Central memory CD4-positive, alpha-beta T cell (primary cell): ENCODE measurements at places on chromosomes 12 and 14.

- no peak for DNase-seq
Measured at GRCh38 chr14:93532541-93532940, 101.8 kb downstream of the UNC79 start.

GRCh38 chr14:34874386-34875030, 652 bp downstream of the BAZ1A start:
- DNase-seq, result no peak

- no peak for DNase-seq
Measured at GRCh38 chr12:119375883-119376190, 41.3 kb downstream of the CCDC60 start.

DNA sequence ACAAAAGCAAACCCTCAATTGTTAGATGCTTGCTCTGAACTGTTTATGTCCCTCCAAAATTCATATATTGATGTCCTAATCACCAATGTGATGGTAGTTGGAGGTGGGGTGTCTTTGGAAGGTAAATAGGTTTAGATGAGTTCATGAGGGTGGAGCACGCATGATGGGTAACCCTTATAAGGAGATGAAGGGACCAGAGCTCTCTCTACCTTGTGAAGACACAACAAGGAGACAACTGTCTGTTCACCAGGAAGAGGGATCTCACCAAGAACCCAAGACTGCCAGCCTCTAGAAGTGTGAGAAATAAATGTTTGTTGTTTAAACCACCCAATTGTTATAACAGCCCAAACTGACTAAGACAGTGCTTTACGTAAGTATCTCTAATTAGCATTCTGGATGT, 27.0 kb downstream of the DHRS2 start:
- no peak for DNase-seq

DNA sequence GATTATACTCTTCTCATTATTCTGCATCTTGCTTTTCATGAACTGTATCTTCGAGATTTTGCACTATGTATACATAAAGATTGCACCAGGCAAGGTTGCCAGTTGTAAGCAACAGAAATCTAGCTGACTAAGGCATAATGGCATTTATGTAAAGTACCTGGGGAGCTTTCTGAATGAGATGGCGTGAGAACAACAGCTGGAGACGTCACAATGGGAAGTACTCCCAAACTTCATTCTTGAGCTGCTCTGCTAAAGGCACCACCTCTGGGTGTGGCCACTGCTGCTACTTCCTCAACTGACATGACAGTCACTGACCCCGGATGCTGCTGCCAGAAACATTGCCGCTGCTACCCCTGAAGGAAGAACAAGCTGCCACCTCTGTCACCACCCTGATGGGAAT, 220.7 kb downstream of the NOVA1 start:
- DNase-seq, result no peak

DNA sequence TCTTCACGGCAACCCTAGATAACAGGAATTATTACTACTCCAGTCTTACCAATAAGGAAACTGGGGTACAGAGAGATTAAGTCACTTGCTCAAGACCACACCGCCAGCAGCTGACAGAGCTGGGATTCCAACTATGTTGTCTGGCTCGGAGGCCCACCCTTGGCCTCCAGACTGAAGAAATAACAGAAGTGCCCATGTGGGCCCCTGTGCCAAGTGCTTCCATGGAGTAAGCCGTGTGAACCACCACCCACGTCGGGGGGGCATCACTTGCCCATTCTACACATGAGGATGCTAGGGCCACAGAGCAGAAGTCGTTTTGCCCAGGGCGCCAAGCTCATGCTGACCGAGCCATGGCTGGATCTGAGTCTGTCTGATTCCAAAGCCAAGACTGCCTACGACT, 926 bp upstream of the CMKLR1 start:
- no peak for DNase-seq

DNA sequence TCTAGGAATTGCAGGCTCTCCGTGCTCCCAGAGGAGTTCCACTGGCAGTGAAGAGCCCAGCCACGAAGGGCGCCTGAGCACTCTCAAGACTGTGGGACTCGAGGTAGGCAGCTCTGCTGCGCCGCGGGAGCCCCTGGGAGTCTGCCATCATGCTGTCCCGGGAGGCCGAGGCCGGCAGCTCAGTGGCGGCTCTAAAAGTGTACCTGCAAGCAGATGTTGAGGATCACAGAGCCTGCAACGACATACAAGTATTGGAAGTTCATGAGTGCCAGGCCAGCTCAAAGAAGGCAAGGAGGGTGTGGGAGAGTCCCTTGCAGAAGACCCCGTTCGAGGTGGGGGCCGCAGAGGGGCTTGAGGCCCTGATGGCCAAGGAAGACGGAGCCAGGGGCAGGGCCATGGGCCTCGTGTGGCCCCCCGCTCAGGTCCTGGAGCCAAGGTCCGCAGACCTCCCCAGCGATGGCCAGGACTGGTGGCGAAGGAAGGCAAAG, 62.7 kb downstream of the MUCL1 start:
- DNase-seq, result no peak

- DNase-seq, result no peak
Measured at GRCh38 chr12:94536040-94536965, 76.6 kb upstream of the CEP83 start.

- no peak for DNase-seq
Measured at GRCh38 chr14:65472189-65472588, 59.7 kb downstream of the FUT8 start.

DNA sequence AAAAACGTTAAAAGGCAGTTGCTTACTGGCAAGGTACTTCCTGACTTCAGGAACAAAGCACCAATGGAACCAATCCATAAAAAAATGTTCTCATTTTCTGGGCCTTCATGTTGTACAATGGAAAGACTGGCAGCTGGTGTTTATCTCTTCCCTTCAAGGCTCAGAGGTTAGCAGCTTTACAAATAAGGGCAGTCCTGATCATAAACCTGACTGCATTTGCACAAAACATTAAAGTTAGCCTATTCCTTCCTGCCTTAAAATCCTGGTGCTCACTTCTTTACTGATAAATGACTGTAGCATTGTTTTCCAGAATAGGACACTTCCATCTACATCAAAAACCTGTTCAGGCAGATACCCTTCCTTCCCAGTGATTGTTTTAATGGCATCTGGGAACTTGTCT, 19.2 kb downstream of the IL26 start:
- no peak for DNase-seq

- DNase-seq, result no peak
Measured at GRCh38 chr14:31207287-31207754, 272 bp downstream of the HECTD1 start.

DNA sequence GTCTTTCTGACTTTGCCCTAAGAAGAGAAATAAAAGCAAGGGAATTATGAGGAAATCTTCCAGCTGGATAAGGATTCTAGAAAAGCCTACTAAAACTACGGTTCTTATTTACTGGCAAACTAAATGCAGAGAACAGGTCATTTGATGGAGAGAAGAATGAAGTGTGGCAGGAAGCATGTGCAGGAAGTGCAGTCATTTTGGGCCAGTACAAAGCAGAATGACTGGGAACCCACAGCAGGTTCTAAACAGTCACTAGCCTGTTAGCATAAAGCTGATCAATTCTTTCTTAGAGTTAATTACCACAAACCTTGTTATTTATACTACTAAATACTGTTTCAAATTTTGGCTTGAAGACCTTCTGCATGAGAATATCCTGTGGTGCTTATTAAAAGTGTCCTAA, 36.7 kb downstream of the CFAP54 start:
- no peak for DNase-seq

DNA sequence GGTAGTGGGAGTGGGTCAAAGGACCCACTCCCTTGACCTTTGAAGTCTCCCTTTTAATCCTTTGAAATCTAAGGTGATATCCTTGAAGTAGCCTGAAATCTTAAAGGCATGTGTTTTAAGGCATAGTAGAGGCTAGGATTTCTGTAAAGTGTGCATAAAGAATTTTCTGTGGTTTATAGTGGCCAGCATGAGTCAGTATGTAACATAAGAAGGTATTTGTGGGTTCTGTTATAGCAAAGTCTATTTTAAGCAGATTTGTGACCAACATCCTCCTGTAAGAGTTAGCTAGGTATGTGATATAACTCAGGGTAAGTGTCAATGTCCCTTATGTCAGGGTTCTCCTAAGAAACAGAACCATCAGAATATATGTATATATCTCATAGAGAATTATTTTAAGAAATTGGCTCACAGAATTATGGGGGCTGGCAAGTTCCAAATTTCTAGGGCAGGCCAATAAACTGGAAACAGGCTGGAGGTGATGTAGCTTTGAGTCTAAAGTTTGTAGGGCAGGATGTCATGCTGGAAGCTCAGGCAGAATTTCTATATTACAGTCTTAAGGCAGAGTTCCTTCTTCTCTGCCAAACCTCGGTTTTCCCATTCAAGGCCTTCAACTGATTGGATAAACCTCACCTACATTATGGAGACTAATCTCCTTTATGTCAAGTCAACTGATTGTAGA, 18.7 kb upstream of the EPYC start:
- no peak for DNase-seq

GRCh38 chr12:29882846-29883245, 99.1 kb upstream of the TMTC1 start:
- DNase-seq, result no peak

GRCh38 chr14:21109377-21110138, 8.7 kb downstream of the TMEM253 start:
- DNase-seq, result no peak

- no peak for DNase-seq
Measured at GRCh38 chr14:99081156-99081765, 190.7 kb downstream of the BCL11B start.

DNA sequence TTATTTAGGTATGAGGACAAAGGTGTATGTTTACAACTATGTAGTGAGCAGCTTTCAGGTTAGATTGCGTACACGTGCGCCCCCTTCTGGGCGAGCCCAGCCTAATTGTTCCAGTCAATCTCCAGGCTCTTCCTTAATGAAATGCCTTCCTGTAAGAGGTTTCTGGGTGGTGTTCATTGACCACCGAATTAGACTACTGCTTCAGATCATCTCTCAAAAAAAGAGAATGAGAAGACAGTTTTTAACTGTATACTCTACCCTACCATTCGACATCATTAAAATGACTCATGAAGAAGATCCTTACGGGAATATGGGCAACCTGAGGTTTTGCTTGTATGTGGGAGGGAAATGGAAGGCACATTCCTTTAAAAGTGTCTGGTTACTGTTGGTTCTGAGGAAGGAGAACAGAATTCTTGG, 2.1 kb downstream of the LUM start:
- DNase-seq, result no peak

- DNase-seq, result no peak
Measured at GRCh38 chr14:60856111-60856510, 121.5 kb downstream of the MNAT1 start.

- peak; percentile 9 for DNase-seq
Measured at GRCh38 chr12:22626406-22626805, 1.4 kb downstream of the ETNK1 start.

DNA sequence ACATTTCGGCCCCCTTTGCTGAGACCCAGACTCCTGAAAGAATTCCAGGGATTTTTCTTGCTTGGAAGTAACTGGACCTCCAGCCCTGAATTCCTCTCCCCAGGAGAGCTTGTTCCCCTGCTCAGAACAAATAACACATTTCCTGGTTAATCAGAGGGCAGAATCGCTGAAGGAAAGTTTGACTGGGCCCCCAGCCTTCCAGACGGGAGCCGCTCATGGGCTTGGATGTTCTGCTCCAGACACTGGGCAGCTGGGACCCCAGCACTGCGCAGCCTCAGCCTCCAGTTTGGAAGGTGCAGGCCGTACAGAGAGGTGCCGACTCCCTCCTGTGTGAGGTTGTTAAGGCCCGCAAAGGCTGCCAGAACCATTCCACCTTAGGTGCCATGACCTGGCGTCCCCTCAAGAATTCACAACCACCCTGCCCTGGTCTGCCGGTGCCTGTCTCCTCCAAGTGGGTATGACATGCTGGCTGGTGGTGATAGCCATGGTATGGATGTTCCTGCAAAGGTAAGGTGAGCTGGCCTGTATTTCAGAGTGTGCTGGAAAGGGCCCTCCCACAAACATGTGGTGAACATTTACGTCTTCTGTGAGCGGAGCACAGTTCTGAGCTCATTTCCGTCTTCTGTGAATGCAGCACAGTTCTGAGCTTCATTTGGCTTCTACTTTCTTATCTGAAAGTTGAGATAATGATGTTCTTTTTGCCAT, 5.1 kb upstream of the LTBP2 start:
- DNase-seq, result no peak

GRCh38 chr12:55037351-55037987, 17.7 kb downstream of the NEUROD4 start:
- DNase-seq, result no peak

DNA sequence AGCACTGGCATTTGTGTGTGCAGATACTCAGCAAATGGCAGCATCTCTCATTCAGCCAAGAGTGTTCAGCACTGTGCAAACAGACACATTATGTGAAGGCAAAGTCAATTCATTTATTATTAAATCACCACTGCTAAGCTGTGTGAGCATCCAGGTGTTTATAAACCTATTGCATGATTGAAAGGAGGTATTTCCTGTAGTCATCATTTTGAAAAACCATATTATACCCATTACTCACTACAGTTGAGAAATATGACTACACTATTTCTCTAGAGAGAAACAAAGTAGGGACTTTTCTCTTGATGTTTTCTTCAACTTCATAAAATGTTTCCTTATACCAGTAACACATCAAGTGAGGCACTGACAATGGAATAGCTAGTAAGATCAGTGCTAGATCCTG, 13.7 kb downstream of the SPX start:
- no peak for DNase-seq

DNA sequence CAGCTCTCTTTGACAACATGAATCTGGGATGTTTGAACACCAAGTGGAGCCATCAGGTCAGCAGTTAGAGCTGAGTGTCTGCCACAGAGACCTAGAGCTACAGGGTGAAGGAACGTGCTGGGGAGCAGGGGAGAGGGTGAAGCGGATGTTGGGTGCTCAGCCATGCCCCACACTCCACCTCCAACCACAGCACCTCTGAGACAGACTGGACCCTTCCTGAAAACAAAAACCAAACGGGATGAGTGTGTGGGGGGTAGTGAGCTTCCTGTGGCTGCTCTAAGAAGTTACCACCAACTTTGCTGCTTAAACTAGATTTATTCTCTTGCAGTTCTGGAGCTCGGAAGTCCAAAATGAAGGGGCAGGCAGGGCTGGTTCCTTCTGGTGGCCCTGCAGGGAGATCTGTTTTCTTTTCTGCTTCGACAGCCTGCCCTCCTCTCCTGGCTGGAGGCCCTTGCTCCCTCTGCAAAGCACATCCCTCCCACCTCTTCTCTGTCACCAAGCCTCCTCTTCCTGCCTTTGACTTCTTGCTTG, 5.6 kb upstream of the GOLGA3 start:
- peak; percentile 27 for DNase-seq

- no peak for DNase-seq
Measured at GRCh38 chr12:3741882-3742672, 10.8 kb downstream of the CRACR2A start.

DNA sequence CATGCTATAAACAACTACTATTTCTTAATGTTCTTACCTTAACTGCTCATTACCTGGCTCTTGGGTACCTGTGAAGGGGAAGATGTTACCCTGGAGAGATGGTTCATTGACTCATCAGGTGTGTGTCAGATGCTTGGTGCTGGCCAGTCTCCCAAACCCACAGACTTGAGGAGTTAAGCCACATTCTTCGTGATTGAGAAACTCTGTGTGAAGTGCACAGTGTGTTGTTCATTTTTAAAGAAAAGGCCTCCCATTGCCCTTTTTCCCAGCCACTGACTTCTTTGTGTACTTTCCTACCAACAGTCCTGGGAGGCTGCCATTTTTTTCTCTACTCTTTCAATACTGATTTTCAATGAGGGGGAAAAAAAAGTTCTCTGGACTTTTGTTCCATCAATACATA, 3.2 kb downstream of the MGST1 start:
- DNase-seq, result no peak
